ENCODE measurements at places on chromosomes 3 and 15.

DNA sequence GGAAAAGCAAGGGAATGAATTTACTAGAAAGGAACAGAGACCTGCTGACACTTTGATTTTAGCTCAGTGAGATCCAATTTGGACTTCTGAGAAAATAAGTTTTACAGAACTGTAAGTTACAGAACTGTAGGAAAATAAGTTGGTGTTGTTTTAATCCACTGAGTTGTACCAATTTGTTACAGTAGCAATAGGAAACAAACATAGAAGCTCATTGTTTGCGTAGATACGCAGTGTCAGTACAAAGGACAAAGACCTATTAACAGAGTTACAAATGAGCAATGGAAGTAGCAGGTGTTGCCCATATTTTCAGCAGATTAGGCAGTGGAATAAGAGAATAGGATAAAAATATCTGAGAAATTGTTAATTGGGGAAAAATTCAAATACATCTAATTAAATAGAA lies 385.8 kb upstream of the CNTN6 start:
- DNase-seq = no peak

- DNase-seq = no peak
Observed at GRCh38 chr3:172159376-172159775, 120.0 kb downstream of the FNDC3B start.

GRCh38 chr3:150215616-150216015 lies 192.5 kb upstream of the TSC22D2 start:
- DNase-seq = no peak

DNA sequence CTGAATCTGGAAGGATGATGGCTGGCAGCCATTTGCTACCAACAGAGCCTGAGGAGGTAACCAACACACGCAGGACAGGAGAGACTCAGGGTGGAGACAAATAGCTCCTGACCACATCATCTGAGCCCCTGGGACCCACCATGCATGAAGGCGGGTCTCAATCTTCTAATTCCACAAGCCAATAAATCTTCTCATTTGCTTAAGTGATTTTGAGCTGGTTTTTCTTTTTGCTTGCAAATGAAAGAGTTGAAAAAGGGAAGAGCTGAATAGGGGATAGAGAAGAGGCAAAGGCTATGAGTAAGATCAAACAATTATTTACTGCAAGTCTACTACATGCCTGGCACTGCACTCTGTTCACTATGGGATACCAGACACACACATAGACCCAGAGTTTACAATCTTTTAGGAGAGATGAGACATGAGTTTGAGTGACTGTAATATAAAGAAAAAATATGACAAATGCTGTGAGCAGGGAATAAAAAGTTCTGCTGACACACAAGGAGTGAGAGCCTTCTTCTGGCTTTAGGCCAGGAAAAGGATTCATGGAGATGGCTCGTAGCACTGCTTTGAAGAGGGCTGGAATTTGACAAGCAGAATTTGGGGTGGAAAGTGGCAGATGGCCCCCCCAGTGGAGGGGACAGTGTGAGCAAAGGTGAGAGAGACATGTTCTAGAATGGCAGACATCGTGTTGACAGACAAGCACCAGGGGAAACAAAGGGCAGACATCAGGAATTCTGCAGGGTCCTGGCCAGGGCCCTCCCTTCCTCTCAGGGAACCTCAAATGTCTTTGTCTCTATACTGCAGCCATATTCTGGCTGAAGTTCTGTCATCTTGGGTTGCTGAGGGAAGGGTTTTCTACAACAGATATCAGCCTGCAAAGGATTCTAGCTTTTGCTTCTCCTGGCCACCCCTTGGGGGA lies 69.8 kb upstream of the WNT5A start:
- DNase-seq = no peak

GRCh38 chr3:170346481-170347392 lies 10.8 kb upstream of the SKIL start:
- DNase-seq = no peak

GRCh38 chr15:49044002-49044401 lies 2.2 kb downstream of the SECISBP2L start:
- no peak for DNase-seq

DNA sequence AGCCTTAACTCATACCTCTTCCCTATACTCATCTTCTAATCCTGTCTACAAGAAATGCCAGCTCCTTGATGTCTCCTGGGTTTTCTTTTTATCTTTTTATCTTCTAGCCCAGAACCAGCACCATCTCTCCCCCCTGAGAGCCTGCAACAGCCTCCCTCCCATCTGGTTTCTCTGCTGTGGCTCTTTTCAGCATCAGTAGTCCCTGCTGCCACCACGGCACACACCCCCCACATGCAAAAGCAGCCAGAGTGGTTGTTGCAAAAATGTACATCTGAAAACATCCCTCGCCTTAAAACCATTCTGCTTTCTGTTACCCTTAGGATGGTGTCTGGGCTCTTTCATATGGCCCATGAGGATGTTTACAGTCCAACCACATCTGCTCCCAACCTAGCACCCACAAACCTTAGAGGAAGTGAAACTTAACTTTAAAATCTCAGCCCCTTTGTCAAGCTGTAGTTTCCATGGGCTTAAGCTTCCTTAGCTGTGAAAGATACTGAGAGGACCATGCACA lies 775 bp downstream of the TTC21A start:
- DNase-seq = no peak

GRCh38 chr3:151563305-151563704 lies 102.4 kb upstream of the IGSF10 start:
- no peak for DNase-seq
